Naive thymus-derived CD8-positive, alpha-beta T cell (primary cell): ENCODE measurements at places on chromosomes 3 and 15.

- H3K4me3 ChIP-seq = no peak overlapping the region
- no peak for DNase-seq
- no peaks in the 10 kb centered on the region for H3K4me1 ChIP-seq
- peaks cover 1% of the 10 kb centered on the region for H3K27me3 ChIP-seq
- H3K36me3 ChIP-seq = no peaks in the 10 kb centered on the region
Observed at GRCh38 chr3:116394365-116394764, 50.9 kb downstream of the LSAMP start.

GRCh38 chr15:65778269-65778668 is 13.8 kb downstream of the DENND4A start:
- peak overlapping the region; percentile 89 for H3K27ac ChIP-seq
- peaks cover 37% of the 10 kb centered on the region for H3K4me1 ChIP-seq
- H3K4me3 ChIP-seq = peak overlapping the region; percentile 24

DNA sequence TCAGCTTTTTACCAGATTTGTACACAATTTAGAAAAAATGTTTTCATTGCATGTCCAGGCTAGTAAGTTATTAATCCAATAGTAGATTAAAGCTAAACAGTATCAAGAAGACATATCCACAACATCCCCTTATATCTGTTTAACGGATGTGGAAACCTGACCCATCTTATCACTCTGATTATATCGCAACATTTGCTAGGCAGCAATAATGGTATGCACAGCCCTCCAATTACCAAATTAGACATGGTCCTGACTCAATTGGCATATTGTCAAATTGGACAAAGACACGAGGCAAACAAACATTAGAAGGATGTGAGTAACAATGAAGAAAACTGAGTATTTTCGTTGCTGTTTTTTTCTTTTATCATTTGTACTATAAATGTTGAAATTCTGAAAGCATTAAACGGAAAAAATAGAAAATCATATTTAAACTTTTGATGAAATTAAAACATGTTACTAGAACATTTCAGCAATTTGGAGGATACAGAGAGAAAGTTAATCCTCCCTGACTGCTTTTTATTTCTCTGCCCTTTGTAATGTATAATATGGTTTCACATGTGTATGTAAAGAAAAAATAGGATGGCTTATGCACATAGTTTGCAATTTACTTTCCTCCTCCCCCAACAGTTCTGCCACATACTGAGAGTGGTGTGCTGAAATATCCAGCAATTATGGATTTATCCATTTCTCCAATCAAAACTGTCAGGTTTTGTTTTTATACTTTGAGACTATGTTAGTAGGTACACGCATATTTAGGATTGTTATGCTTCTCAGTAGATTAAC is 633.7 kb downstream of the ZIC1 start:
- no peak overlapping the region for H3K27ac ChIP-seq
- H3K4me1 ChIP-seq = no peaks in the 10 kb centered on the region
- DNase-seq = no peak

DNA sequence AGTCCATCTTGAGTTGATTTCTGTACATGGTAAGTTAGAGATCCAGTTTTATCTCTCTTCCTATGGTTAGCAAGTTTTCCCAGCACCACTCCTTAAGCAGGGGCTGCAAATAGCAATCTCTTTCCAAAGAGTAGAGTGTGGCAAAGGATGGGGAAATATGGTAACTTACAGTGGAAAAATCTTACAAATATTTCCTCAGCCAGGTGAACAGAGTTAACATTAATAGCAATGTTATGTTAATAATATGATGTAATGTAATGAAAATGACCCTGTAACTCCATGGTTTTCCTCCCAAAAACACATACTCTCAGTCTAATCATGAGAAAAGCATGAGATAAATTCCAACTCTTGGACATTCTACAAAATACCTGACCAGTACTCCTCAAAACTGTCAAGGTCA is 30.4 kb downstream of the FSIP1 start:
- no peak overlapping the region for H3K4me3 ChIP-seq
- no peak for DNase-seq
- H3K36me3 ChIP-seq = no peaks in the 10 kb centered on the region

DNA sequence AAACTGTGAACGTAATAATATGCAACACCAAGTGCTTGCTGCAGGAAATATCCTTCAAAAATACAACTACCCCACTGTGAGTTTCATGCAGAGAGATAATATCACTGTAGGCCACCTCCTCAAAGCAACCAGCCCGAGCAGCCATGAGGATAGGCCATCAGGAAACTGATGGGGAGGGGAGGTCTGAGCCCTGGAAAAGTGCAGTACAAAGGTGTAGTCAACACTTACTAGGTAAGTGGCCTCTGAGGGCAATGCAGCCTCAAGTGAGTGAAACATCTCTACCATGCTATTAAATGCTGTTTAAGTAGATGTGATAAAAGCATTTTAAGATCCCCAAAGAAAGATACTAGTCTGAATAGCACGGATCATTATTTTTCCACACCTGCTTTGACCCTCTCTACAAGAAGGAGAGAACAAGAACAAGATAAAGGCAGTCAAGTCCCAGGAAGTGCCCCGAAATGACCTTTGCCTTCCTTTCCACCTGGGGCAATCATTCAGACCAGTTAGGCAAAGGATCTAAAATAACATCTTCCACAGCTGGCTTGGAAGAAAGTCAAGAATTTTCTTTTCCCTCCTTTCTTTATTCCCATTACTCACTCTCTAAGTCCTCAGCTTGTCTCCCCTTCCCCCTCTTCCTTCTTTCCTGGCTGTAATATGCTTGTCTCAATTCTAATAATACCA is 62.8 kb downstream of the FMN1 start:
- H3K36me3 ChIP-seq = no peaks in the 10 kb centered on the region
- H3K4me1 ChIP-seq = peaks cover 16% of the 10 kb centered on the region
- no peak overlapping the region for H3K27ac ChIP-seq
- DNase-seq = no peak

- peak overlapping the region; percentile 74 for H3K27ac ChIP-seq
- no peaks in the 10 kb centered on the region for H3K36me3 ChIP-seq
Observed at GRCh38 chr15:69718436-69718835, 265.8 kb downstream of the RPLP1 start.
